ENCODE measurements at places on chromosomes 12 and 14.

DNA sequence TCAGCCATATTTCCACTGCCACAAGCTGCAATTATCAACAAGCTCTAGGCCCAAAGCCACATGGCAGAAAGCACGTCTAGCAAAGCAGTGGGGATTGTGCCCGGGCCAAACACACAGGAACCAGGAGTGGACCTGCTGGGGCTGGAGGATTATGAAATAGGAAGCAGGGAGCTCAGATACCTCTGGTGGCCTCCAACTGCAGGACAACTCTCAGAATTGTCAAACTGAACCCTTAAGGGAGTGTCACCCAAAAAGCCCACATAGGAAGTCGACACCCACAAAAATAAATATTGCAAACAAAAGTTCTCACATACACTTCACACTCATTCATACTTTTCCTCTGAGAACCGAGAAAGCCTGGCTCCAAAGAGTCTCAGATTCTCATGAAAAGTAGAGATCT lies 26.1 kb downstream of the KCTD10 start:
- DNase-seq = no peak

DNA sequence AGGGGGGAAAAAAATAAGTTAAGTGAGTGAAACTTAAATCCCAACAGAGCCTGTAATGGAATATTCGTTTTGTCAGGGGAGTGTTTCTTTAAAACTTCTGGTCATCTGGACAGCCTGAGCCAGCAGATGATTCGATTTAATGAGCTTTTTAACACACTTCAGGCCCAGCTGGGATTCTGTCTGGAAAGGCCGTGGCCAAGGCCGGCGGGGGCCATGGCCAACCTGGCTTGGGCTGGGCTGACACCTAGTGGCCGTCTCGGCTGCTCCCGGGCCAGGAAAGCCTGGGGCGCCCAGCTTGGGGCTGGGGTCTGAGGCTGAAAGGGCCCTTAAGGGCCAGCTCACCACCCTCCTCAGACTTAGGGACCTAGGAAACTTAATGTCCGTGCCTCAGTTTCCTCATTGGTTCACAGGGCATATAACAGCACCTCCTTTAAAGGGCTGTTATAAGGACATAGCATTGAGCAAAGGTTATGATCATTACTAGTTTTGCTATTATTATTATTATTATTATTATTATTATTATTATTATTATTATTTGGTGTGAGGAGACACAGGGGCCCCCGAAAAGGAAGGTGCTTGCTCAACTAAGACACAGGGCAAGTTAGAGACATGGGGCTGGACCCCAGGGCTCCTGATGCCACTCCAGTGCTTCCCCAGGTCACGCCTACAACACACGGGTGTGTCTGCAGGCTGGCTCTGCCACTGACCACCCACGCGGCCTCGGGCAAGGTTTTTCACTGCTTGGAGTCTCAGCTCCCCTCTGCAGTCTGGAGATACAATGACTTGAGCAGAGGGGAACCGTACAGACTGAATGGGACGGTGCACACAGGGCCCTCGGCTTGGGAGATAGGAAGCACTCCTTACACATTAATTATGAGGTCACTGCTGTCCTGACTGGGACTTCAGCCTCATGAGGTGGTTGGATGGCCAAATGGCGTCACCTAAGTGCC lies 84.0 kb downstream of the SYNE3 start:
- DNase-seq = no peak

GRCh38 chr12:16150276-16150675 lies 127.2 kb downstream of the SLC15A5 start:
- DNase-seq = no peak

DNA sequence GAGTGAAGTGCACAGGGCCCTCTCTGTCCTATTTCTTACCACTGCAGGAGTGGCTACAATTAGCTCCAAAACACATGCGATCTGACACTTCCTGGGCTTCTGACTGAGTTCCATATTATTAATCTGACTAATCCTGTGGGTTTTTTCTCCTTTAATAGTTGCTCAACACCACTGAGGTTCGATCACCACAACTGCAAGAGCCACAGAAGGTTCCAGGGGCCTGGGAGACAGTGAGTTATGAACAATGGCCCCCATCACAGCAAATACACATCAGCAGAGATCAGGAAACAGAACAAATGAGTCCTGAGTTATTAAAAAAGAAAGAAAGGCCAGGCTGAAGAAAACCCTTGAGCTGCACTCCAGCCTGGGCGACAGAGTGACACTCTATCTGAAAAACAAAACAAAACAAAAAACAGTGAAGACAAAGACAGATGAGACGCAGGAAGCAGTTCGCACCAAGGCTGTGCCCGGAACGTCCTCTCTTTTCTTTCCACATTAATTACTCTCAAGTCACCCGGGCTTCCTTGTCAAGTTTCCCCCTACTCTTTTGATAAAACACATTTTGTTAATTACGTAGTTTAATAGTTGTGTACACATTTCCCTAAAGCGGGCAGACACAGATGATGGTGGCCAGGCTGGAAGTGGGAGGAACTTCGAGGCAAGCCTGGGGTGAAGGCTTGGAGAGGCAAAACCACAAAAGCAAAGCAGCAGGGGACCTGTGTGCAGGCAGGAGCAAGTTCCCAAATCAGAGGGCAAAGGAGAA lies 42.7 kb downstream of the CDC42BPB start:
- DNase-seq = no peak

DNA sequence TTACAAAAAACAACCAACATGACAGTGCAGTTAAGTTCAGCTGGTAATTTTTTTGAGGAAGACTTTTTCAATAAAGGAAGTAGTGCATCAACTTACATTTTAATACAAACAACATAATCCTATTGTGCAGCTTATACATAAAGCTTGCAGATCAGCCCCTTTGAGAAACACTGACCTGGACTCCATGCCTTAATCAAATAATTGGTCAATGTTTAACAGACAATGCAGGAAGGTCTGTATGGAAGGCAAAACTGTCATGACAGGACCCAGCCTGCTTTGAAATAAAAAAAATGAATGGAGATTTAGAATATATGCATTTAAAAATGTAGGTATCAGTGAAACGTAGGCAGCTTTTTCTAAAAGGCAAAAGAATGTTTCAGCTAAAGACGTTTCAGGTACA lies 321.7 kb upstream of the RPL10L start:
- no peak for DNase-seq

DNA sequence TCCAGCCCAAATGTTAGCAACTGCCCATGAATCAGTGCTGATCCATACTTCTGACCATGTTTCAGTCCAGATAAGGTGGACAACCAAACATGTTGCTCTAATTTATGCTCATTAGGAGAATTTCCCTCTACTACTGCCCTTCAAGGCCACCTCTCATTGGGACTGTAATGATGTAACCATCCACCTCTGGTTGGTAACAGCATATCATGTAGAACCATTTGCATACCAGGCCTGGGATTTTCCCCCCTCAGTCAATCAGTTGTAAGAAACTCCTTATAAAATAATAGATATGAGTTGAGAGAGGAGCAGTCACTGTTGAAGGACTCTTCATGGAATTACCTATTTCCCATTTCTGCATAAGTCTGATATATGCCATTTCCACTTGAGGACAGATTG lies 17.8 kb upstream of the YAF2 start:
- no peak for DNase-seq

Measured in stimulated activated CD8-positive, alpha-beta memory T cell treated with anti-CD3 and anti-CD28 coated beads, Interleukin-15, amount 100 ng/mL, for 1 hour (primary cell).